ENCODE measurements at places on chromosomes 1 and 21. TPM values are rescaled to one million over a fixed set of nuclear protein-coding genes. Genes with fewer than 3 reads are reported as not detected.

The SRSF11 gene
- 70.8 TPM for total RNA-seq

The ZNHIT6 gene
- total RNA-seq = 7.5 TPM

The OTUD7B gene
- 8.0 TPM for total RNA-seq

The ARHGAP30 gene
- 0.43 TPM for total RNA-seq

The RBP7 gene
- total RNA-seq = 2.7 TPM

The PALMD gene
- total RNA-seq = 5.6 TPM

The GDAP2 gene
- total RNA-seq = 15.9 TPM

All from pancreas (tissue), 10 donors.